Activated naive CD4-positive, alpha-beta T cell treated with anti-CD3 and anti-CD28 coated beads, Interleukin-2, amount 10 ng/mL, durations not matched to agents 7 days and 5 days (primary cell): ENCODE measurements at places on chromosomes 1 and 21.

GRCh38 chr1:162128693-162129356, 59.3 kb downstream of the NOS1AP start:
- H3K27ac ChIP-seq = no peak overlapping the region
- no peaks in the 10 kb centered on the region for H3K27me3 ChIP-seq
- H3K36me3 ChIP-seq = no peaks in the 10 kb centered on the region
- no peak overlapping the region for H3K4me3 ChIP-seq
- no peak for DNase-seq

DNA sequence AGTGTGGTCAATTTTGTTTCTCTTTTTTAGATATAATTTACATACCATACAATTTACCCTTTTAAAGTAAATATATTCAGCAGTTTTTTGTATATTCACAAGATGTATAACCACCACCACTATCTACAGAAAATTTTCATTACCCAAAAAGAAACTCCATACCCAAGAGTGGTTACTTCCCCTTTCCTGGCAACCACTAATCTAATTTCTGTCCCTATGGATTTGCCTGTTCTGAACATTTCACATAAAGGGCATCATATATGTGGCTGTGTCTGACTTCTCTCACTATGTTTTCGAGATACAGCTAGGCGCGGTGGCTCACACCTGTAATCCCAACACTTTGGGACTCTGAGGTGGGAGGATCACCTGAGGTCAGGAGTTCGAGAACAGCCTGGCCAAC, 13.6 kb downstream of the PACC1 start:
- H3K27me3 ChIP-seq = no peaks in the 10 kb centered on the region
- peaks cover 57% of the 10 kb centered on the region for H3K36me3 ChIP-seq
- DNase-seq = no peak
- H3K27ac ChIP-seq = no peak overlapping the region
- no peak overlapping the region for H3K4me3 ChIP-seq
- no peaks in the 10 kb centered on the region for H3K4me1 ChIP-seq

DNA sequence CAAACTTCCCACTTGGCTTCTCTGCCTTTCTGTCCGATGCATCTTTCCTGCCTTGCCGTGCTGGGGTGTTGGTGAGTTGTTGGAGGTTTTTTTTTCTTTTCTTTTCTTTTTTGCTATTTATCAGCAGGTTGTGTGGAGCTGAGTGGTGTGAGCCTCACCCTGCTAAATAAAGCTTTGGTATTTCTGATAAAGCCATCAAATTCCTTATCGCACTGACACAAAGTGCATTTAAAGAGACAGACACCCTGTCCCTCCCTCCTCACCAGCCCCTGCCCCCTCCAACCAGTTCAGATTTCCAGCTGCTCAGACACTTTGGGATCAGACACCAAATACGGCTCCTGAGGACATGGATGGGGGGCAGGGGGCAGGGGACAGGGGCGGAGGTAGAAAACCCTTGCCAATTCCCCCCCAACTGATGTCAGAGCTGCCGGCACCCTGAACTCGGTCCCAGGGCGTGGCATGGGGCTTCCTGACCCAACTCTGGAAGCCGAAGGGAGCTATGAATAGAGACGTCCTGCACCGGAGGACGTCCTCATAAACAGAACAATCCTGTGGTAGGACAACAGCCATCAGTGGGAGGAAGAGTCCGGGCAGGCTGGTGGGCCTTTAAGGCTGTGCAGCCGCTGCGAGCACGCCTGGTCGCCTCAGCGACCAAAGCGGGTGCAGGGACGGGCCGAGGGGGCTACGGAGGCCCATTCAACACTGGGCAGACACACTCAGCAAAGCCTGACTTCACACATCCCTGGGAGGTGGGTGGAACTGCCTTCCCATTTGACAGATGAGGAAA, 79.0 kb downstream of the CASZ1 start:
- DNase-seq = no peak
- no peak overlapping the region for H3K27ac ChIP-seq
- H3K27me3 ChIP-seq = peaks cover 39% of the 10 kb centered on the region
- H3K36me3 ChIP-seq = no peaks in the 10 kb centered on the region
- H3K4me3 ChIP-seq = no peak overlapping the region
- no peaks in the 10 kb centered on the region for H3K4me1 ChIP-seq

DNA sequence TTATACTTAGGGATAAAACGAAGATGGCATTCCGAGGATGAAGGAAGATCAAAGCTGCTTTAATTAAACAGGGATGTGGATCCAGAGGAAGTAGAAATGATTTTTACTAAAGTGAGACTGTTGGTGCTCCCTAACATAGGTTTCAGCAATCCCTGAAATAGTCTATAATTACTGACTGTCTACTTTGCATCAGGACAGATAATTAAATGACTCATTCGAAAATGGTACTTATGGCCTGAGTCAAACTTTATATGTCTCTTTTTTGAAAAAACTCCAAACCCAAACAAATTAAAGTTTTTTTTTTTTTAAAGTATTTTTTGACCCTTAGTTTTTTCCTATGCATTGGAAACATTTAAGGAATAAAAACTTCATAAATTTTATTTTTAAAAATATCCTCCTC, 90.3 kb downstream of the LYST start:
- H3K27ac ChIP-seq = no peak overlapping the region
- DNase-seq = no peak
- H3K4me3 ChIP-seq = no peak overlapping the region
- H3K4me1 ChIP-seq = no peaks in the 10 kb centered on the region
- no peaks in the 10 kb centered on the region for H3K27me3 ChIP-seq

- no peak overlapping the region for H3K4me3 ChIP-seq
- no peaks in the 10 kb centered on the region for H3K27me3 ChIP-seq
- H3K4me1 ChIP-seq = no peaks in the 10 kb centered on the region
- no peak for DNase-seq
Measured at GRCh38 chr1:60126723-60127122, 53.2 kb upstream of the C1orf87 start.

DNA sequence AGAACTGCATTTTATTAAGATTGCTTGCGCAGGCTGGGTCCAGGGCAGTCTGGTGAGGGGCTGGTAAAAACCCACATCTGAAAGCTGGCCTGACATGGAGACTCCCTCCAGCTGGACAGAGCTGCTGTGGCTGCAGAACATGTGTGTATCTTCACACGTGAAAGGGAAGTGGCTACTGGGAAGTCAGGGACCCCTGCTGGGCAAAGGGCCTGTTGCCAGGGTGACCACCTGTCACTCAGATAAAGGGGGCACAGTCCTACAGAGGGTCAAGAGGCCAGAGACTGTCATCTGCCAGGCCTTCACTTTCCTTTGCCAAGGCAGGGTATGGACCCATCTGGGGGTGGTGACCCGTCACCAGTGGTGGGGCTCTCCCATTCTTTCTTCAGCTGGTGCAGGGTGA, 17.5 kb downstream of the NKAIN1 start:
- no peak for DNase-seq
- H3K27me3 ChIP-seq = peaks cover 17% of the 10 kb centered on the region
- no peaks in the 10 kb centered on the region for H3K4me1 ChIP-seq
- H3K27ac ChIP-seq = no peak overlapping the region

DNA sequence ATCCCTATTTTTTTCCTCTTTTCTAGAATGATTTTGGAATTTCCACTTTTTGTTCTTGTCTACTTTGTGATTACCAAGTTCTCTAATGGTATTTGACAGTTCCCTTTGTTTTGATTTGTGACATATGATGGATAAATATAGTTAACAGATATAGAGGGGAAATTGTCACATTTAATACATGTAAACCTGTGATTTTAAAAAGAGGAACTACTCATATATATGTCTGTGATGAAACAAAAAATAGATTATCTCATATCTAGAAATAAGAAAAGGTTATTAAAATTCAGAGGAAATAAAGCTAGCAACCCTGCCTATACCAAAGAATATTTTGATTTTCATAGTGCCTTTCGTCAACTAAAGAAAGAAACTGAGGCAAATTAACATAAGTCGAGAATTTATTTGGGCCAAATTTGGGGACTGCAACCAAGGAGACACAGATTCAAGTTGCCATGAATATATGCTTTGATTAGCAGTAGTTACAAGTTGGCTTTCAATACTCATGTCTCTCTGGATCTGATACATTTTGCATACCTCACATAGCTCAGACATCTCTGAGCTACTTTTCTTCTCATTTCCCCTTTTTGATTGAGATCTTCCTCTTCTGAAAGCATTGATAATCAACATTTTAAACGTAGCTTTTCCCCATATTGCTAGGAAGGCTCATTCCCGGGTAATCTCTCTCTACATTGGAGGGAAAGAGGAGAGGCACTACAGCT, 15.6 kb upstream of the C21orf91 start:
- H3K27me3 ChIP-seq = peaks cover 6% of the 10 kb centered on the region
- no peaks in the 10 kb centered on the region for H3K4me1 ChIP-seq
- DNase-seq = no peak

DNA sequence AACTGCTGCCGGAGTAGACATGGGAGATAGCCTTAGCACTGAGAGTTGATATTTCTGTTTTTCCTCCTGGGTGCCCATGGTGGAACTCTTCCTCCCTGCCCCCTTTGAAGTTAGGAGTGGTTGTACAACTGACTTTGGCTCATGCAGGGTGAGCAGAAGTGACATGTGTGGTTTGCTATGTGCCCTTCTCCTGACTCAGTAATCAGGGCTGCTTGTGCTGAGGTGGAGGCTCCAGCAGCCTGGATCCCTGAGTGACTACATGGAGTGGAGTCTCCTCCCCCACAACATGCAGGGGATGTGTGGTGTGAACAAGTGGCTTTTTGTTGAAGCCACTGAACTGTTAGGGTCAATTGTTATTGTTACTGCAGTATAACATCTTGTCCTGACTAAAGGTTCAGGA, 261.6 kb downstream of the CAMTA1 start:
- H3K4me1 ChIP-seq = no peaks in the 10 kb centered on the region
- peaks cover 3% of the 10 kb centered on the region for H3K27me3 ChIP-seq
- H3K4me3 ChIP-seq = no peak overlapping the region
- DNase-seq = no peak
- H3K27ac ChIP-seq = no peak overlapping the region

GRCh38 chr21:45809421-45809820, 165.9 kb downstream of the PCBP3 start:
- H3K4me1 ChIP-seq = no peaks in the 10 kb centered on the region
- H3K27ac ChIP-seq = no peak overlapping the region
- H3K27me3 ChIP-seq = no peaks in the 10 kb centered on the region
- no peak overlapping the region for H3K4me3 ChIP-seq

DNA sequence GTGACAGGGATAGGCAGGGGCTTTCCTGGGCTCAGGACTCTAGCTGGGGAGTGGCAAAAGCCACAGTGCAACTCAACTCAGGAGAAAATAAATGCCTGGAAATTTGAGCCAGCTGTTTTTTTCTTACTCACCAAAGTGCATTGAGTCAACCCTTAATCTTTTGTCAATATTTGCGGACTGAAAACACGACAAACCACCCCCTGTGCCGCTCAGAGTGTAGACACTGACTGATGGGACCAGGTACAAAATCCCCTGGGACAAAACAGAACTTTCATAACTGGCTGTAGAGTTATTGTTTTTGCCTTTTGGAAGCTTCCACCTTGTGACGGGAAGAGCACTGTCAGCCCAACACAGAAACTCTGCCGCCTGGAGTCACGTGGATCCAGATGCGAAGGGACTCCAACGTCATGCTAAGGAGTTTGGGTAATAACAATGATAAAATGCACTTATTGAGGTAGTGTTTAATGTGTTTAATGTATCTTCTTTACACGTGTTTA, 164.6 kb downstream of the PLPP3 start:
- H3K27me3 ChIP-seq = no peaks in the 10 kb centered on the region
- no peak overlapping the region for H3K27ac ChIP-seq
- no peaks in the 10 kb centered on the region for H3K4me1 ChIP-seq
- H3K36me3 ChIP-seq = no peaks in the 10 kb centered on the region

DNA sequence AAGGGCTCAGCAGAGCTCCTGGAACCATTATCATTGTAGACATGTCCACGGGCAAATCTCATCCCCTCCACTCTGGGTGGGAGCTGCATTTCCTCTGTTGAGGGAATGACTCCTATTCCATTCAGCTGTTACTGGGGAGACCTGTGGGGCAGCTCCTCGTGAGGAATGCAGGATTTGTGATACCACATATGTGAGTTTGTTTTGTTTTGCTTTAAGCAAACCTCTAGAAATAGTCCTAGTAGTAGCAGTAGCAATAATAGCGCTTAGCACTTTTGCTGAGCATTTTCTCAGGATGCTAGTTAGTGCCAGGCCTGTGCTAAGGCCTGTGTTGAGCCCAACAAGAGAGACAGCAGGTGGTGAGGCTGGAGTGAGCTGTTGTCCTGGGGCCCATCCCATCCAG, 10.8 kb downstream of the OLIG1 start:
- H3K36me3 ChIP-seq = no peaks in the 10 kb centered on the region
- no peak for DNase-seq
- H3K4me3 ChIP-seq = no peak overlapping the region
- H3K27ac ChIP-seq = no peak overlapping the region

- peaks cover 20% of the 10 kb centered on the region for H3K4me1 ChIP-seq
- peaks cover 2% of the 10 kb centered on the region for H3K36me3 ChIP-seq
- H3K27me3 ChIP-seq = no peaks in the 10 kb centered on the region
- DNase-seq = peak; percentile 28
- peak overlapping the region; percentile 53 for H3K4me3 ChIP-seq
- H3K27ac ChIP-seq = peak overlapping the region; percentile 83
Measured at GRCh38 chr1:45051005-45051772, 39.1 kb downstream of the UROD start.

- H3K27ac ChIP-seq = no peak overlapping the region
- no peaks in the 10 kb centered on the region for H3K36me3 ChIP-seq
- DNase-seq = peak; percentile 47
Measured at GRCh38 chr1:64019818-64020217, 183.6 kb upstream of the UBE2U start.

GRCh38 chr1:156433602-156434001, 64.6 kb downstream of the RHBG start:
- H3K27me3 ChIP-seq = peaks cover 100% of the 10 kb centered on the region
- H3K27ac ChIP-seq = no peak overlapping the region

GRCh38 chr1:202593845-202594244, 116.4 kb downstream of the SYT2 start:
- no peaks in the 10 kb centered on the region for H3K36me3 ChIP-seq
- no peak for DNase-seq
- no peak overlapping the region for H3K27ac ChIP-seq
- H3K4me1 ChIP-seq = no peaks in the 10 kb centered on the region
- H3K27me3 ChIP-seq = peaks cover 12% of the 10 kb centered on the region

GRCh38 chr1:16907870-16908758, 12.3 kb downstream of the RNU1-2 start:
- H3K36me3 ChIP-seq = peaks cover 4% of the 10 kb centered on the region
- DNase-seq = peak; percentile 17
- H3K4me1 ChIP-seq = peaks cover 32% of the 10 kb centered on the region
- no peak overlapping the region for H3K4me3 ChIP-seq

GRCh38 chr1:234884006-234884405, 244.6 kb downstream of the TOMM20 start:
- peaks cover 7% of the 10 kb centered on the region for H3K36me3 ChIP-seq
- H3K4me3 ChIP-seq = no peak overlapping the region
- DNase-seq = no peak

GRCh38 chr1:213772128-213773063, 215.4 kb upstream of the PROX1 start:
- no peaks in the 10 kb centered on the region for H3K4me1 ChIP-seq
- no peak overlapping the region for H3K4me3 ChIP-seq
- H3K27ac ChIP-seq = no peak overlapping the region
- DNase-seq = no peak

DNA sequence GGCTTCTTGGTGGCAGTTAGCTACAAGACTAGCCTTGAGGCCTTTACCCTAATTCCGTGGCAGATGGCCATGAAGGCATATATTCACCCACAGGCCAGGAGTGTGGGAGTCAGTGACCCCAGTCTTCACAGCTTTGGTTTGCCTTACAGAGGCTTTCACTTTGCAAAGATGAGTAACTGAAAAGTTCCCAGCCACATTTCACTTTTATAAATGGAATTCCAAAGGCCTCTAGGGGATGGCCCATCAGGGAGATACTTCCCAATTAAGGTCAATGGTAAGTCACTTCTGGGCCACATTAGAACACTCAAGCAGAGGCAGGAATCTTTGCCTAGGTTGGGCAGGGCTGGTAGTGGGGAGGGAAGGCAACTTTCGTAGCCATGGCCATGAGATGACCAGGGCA, 13.1 kb upstream of the HEYL start:
- H3K27me3 ChIP-seq = peaks cover 30% of the 10 kb centered on the region
- no peak overlapping the region for H3K4me3 ChIP-seq
- H3K4me1 ChIP-seq = peaks cover 5% of the 10 kb centered on the region
- DNase-seq = no peak
